ENCODE measurements at places on chromosomes 12 and 14.

- DNase-seq = peak; percentile 24
These were observed 2.6 kb upstream of the P3H3 start for GRCh38 chr12:6825398-6826124.

- no peak for DNase-seq
These were observed 6.7 kb downstream of the GLTP start for GRCh38 chr12:109873653-109874052.

- no peak for DNase-seq
These were observed 118.1 kb upstream of the OR4E1 start for GRCh38 chr14:21791749-21792148.

GRCh38 chr12:120933786-120934185, 29.6 kb upstream of the SPPL3 start:
- no peak for DNase-seq

DNA sequence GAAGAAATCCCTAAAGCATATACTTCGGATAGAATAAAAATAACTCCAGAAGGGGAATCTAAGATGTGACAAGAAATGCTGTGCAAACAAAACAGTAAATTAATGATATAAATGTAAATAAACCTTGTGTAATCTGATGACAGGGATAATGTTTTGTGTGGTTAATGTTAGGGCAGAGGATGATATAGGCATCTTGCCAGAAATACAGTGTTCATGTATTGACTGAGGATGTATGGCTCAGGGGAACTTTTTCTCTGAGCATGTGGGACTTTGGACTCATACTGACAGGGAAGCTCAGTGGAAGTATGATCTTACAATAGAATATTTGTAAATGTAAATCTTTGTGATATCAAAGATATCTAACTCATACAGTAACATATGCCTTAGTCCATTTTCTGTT, 420.2 kb downstream of the TMTC2 start:
- DNase-seq = no peak

- peak; percentile 53 for DNase-seq
These were observed 17.7 kb downstream of the C12orf71 start for GRCh38 chr12:27064397-27065342.

GRCh38 chr14:25233613-25234012, 183.7 kb upstream of the STXBP6 start:
- no peak for DNase-seq

- DNase-seq = peak; percentile 43
These were observed 31.3 kb upstream of the LALBA start for GRCh38 chr12:48601013-48601756.

DNA sequence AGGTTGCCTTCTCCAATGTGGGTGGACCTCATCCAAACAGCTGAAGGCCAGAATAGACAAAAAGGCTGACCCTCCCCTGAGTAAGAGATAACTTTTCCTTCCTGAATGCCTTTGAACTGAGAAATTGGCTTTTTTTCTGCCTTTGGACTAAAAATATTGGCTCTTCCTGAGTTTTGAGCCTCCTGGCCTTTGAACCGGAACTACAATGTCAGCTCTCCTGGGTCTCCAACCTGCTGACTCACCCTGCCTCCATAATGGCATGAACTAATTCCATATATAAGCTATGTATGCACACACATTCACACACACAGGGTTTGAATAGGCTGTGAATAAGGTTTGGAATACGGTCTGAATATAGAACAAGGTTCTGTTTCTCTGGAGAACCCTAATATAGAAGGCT, 39.7 kb upstream of the TMEM260 start:
- no peak for DNase-seq

GRCh38 chr14:86712176-86712575, 1182.2 kb downstream of the FLRT2 start:
- no peak for DNase-seq

DNA sequence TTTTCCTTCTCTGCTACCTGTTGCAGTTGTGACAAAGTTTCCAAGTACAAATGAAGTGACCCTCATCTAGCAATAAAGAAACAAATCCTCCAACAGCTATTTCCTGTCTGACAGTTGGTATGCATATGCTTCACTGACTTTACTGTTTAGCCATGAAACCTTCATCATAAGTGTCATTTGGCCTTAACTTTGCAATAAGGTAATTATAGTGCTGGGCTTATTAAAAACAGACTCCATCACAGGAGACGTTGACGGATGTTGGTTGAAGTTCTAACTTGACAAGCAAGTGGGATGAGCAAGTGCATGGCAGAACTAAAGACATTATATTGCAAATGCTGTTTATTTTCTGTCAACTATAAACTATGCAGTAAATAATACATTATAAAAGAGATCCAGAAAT, 425.2 kb downstream of the RPS29 start:
- DNase-seq = no peak

GRCh38 chr12:91985002-91985787, 160.5 kb downstream of the BTG1 start:
- DNase-seq = no peak

- DNase-seq = no peak
These were observed 7.3 kb downstream of the SYNE2 start for GRCh38 chr14:63860146-63860545.

DNA sequence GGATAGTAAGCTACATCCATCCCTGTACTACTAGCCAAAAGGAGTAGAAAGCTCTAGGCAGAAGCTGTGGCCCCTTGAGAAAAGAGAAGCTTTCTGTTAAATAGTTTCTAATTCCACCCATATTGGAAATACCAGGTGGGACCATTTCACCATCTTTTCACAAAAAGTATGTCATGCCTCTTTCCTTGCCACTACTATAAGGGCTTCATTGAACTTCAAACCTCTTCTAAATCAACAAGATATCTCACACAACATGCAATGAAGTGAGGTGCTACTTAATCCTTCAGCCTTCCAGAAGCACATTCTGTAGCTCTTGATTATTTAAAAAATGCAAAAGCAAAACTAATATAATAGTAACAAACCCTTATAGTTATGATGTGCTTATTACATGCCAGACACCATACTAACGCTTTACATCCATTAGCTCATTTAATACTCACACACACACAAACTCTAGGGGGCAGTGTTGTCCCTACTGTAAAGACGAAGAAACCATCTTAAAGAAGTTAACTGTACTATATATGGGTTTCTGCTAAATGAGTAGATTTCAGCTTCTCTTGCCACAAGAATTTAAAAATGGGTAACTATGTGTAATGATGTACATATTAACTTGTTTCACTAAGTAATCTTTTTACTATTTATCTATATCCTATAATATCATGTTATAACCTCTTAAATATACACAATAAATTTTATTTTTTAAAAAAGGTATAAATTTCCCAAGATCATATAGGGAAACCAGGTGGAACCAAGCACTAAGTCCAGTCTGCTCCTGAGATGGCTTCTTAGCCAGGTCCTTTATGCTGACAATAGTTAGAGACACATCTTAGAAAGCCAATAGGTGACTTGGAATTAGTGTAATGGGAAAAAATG, 124.4 kb downstream of the RPS29 start:
- DNase-seq = peak; percentile 60

- DNase-seq = no peak
These were observed 161.7 kb downstream of the SLC15A4 start for GRCh38 chr12:128662101-128662500.

DNA sequence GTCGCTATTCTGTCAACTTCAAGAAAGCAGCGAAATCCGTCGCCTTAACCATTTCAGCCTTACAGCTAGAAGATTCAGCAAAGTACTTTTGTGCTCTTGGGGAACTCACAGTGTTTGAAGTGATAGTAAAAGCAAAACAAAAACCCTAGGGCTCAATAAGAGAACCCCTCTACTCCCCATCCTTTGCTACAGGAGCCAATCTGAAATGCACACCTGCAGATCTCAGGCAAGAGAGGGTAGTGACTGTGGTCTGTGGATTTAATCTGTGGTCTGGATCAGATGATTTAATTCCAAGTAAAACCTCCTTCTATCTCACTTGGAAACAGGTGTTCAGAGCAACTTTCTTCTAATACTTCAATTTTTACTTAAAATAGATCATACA, 422.9 kb upstream of the OR4E1 start:
- no peak for DNase-seq

- DNase-seq = no peak
These were observed 170.6 kb upstream of the CCDC196 start for GRCh38 chr14:66315548-66315947.

- DNase-seq = no peak
These were observed 314.6 kb downstream of the BCL11B start for GRCh38 chr14:98957211-98958047.

GRCh38 chr12:122920687-122921086, 24.8 kb upstream of the VPS37B start:
- DNase-seq = no peak

GRCh38 chr14:105317546-105317945, 3.0 kb downstream of the PACS2 start:
- DNase-seq = no peak

DNA sequence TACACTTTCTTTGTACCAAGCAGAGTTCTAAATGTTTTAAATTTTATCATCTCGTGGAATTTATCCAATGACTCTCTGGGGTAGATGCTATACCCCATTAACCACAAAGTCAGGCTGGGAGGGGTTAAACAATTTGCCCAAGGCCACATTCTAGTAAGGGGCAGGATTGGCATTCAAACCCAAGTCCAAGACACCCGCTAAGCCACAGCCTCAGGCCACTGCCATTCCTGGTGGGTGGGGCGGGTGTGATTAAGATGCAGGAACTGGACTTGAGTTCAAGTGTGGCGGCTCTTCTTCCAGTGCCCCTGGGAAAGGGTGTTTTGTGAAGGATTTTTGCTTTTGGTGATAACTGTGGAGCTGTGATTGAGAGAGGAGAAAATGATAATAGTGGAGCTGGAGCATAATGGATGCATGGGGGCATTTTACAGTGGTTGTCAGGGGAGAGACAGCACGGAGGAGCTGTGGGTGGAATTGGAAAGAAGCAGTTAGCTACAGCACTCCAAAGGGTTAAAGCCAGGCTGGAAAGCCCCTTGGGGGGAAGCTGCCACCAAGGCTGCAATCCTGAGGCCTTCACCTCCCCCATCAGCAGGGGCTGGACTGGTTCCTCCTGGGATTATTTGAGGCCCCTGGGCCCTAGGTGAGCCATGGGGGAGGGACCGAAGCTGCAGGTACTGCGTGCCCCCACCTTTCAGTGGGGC, 1.0 kb upstream of the VRTN start:
- no peak for DNase-seq

- DNase-seq = no peak
These were observed 1095.9 kb downstream of the TMEM121 start for GRCh38 chr14:106622200-106622745.

- DNase-seq = no peak
These were observed 377.8 kb downstream of the KCNH5 start for GRCh38 chr14:62667421-62667914.

- no peak for DNase-seq
These were observed 17.1 kb downstream of the KIAA0586 start for GRCh38 chr14:58444627-58445026.

DNA sequence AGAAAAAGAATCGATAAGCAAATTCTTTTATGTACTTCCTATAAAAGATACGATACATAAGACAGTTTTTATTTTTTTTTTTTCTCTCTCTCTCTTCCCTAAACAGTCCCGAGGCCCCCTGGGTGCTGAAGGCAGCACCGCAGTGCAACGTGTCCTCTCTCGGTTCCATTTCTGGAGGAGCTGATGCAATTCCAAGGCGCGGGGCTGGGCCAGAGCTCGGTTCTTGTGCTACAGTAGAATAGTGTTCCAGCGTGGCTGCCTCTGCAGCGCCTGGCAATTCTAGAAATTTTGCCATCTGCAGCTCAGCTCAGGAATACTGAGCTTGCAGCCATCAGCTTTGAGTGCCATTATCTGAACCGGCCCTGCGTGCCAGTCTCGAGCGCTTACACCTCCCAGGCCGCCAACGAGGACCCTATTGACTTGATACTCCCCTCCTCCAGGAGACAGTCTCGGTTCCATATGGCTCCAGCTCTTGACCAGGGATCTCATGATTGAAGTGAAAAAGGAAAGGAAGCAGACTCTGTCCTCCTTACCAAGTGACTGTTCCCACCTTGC, 630 bp downstream of the ALDH1L2 start:
- DNase-seq = no peak

DNA sequence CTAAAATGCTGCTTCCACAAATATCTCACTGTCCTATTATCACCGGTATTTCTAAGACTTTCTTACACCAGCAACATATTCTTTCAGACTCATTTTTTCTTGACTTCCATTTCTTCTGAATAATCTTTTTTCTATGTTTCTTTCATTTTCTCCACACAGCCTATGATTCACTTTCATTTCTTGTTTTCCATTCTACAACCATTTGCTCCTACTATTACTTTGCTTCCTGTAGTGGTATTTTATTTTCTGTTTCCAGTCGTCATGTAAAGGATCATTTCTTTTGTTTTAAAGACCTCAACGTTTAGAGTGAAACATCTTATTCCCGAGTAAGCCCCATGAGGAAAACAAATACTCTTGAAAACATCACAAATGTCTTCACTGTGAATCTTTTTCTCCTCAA, 182.2 kb upstream of the MDGA2 start:
- no peak for DNase-seq

DNA sequence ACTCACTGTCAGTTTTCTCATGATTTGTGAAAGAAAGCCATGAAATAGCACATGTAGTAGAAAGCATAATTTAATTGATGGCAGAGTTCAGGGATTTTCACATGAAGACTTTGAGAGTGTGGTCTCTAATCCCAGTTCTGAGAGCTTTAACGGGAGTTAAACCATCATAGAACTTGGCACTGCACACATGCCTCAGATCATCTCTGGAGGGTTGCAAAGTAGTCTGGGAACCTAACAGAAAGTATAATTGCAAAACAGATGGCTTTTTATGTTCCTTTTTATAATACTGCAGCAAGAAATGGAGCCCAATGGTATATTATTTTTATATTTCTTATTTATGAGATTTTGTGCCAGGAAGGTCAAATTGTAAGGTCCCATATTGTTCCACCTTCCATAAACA, 77.9 kb downstream of the BHLHE41 start:
- no peak for DNase-seq

GRCh38 chr14:80764921-80765507, 176.5 kb downstream of the CEP128 start:
- DNase-seq = no peak

- no peak for DNase-seq
These were observed 2.6 kb upstream of the OR6J1 start for GRCh38 chr14:22646570-22647254.

DNA sequence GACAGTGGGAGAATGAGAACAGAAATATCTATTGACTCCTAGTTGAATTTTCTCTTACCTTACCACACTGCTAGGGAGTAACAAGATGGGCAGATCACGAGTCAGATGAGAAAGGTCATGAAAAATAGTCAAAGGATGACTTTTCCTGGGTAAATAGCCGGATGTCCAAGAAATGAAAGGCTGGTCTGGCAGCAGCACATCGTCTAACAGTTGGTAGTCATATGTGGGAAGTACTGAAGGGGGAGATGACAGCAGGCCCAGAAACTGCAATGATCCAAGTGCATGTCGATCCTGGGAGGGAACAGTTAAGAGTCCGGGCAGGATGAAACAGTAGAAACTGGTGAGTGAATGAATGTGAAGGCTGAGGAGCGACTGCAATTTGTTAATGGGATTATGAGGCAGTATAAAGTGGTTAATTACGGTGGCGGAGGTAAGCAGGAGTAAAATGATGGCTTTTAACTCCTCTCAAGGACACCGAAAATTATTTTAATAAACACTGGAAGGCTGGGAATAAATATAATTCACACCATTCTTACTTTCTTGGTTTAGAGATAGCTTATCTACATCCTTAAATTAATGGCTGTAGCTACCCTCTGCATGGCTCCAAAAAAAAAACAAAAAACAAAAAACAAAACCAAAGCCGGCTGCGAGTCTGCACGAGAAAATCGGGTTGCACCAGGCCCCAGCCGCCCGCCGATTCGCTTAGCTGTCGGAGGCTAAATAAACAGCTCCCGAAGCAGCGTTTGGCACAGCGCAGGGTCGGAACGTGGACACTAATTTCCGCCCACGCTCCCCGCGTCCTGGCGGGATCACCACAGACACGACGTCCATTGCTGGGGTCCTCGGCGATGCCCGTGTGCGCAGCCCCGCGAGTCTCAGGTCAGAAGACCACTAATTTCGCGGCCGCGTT, 1.0 kb upstream of the ERC1 start:
- no peak for DNase-seq

Measured in GM12864 (cell line).